Putamen (tissue), 1 donor: ENCODE measurements at places on chromosomes 6 and 20.

DNA sequence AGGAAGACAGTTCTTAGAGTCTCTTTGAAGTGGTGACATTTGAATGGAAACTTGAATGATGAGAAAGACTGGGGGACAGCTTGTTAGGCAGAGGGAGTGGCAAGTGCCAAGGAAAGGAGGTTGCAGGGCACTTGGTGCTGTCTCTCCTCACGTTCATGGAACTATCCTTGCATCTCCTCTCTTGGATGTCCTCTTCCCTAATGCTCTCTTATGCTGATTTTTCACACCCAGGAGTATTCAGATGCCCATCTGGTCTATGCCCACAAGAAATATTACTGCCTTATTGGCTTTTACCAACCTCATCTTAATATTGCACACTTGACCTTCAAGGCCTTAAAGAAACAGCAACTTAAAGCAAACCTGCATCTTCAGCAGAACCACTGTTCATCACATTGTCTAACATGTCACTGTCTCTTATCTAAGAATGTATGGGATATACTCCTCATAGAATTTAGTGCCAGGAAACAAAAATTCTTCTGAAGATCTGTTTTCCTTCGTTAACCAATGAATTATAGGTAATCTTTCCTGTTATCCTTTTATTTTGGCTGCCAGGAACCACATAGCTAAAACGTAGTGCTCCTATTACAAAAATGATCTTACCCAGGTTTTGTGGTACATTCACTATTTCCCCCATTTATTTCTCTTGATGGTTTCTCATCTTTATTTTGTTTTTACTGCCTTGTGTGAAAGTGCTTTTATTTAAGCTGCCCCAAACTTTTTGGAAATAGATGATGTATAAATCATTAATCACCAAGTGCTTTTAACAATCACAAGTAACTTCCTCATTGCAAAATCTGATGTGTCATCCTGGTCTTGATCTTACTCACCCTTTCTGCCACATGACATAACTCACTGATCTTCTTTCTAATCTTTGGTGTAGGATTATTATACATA, 12.8 kb downstream of the RGS17 start:
- no peak for DNase-seq

DNA sequence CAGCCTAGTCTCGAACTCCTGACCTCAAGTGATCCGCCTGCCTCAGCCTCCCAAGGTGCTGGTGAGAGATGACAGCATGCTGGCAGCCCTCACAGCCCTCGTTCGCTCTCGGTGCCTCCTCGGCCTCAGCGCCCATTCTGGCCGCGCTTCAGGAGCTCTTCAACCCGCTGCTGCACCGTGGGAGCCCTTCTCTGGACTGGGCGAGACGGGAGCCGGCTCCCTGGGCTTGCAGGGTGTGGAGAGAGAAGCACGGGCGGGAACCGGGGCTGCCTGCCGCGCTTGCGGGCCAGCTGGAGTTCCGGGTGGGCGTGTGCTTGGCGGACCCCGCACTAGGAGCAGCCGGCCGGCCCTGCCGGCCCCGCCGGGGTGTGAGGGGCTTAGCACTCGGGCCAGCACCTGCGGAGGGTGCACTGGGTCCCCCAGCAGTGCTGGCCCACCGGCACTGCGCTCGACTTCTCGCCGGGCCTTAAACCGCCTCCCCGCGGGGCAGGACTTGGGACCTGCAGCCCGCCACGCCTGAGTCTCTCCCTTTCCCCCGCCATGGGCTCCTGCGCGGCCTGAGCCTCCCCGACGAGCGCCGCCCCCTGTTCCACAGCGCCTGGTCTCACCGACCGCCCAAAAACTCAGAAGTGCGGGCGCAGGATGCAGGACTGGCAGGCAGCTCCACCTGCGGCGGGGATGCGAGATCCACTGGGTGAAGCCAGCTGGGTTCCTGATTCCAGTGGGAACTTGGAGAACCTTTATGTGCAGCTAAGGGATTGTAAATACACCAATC, 31.5 kb upstream of the RANBP9 start:
- no peak for DNase-seq

- DNase-seq: no peak
These were observed 19.6 kb downstream of the TGM6 start for GRCh38 chr20:2400290-2400689.

- DNase-seq: no peak
These were observed 97.3 kb downstream of the MDGA1 start for GRCh38 chr6:37600312-37600916.

DNA sequence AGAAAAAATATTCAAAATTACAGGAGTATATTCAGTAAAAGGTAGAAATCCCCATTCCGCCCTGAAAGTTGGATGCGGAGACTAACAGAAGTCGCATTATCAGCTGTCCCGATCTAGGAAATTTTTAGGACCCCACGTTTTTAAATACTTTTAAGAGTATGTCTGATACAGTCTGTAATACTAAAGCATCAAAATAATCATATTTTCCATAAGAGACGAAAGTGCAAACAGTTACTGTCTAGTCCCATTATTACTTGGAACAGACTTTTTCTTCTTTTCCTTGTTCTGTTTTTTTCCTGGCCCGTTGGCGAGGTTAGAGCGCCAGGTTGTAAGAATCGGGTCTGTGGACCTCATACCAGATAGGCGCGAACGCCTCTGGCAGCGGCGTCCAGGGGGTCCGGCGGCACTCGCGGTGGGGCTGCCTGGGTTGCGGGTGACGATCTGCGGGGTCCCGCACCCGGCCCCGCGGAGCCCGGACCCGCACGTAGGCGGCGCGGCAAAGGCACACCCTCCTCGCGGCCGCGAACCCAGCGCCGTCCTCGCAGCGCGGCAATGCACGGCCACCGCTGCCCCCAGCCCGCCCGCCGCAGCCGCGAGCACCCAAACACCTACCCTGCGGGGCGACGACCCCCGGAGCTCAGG, 460 bp downstream of the PLAGL1 start:
- DNase-seq: no peak

DNA sequence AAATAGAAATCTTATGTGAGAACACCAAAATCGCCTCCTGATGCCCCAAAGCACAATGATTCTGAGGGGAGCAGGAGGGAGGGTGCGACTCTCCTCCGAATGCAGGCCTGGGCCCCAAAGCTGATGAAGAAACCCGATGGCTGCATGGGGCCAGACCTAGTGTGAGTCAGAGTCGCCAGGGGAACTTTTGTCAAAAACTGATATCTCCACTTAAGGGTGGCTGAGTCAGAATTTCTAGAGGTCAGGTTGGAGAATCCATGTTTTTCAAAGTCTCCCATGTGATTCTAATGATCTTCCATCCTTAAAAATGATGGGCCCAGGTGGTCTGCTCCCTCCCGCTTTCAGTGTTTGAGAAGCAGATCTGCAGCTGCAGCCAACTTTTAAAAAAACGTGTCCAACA, 172.8 kb downstream of the BACH2 start:
- DNase-seq: no peak

DNA sequence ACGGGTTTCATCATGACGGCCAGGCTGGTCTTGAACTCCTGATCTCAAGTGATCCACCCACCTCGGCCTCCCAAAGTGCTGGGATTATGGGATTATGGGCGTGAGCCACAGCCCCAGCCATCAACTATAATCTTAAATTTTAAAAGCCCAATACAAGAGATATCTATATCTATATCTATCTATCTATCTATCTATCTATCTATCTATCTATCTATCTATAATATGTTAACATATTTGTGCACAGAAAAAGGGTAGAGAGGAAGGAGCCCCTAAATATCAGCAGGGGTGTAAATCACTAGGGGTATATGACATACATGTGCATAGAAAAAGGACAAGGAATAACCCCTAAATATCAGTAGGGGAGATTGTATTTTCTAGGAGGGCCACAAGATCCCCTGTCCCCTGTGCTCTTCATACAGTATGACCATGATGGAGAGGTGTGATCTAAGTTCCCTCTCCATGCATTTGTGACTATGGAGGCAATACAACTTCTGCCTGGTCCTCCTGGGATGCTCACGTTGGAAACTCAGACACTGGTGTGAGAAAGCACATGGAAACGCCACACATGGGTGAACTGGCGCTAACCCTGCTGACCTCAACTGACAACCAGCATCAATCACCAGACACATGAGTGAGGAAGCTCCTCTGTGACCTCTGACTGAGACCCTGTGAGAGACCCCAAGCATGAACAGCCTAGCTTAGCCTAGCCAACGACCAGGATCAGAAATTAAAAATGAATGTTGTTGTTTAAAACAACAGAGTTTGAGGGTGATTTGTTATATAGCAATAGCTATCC, 1.2 kb upstream of the SPATS1 start:
- no peak for DNase-seq
